ENCODE measurements at places on chromosomes 4 and X.

DNA sequence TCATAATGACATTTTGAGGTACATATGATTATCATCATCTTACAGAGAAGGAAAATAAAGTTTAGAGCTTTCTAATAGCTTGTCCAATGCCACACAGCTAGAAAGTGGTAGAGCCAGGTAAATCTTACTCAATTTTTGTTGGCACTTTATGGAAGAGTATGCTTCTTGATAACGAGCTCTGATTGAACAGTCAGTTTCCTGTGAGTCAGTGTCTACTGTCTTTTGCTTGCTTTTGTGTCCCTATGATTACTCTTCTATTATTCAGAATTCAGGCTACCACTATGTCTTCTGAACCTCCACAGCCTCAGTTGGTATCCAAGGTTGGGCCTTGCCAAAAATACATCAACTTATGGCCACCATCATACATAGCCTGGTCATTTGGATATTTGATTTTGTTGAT lies 2.6 kb downstream of the FAAH2 start:
- no peak for DNase-seq

- DNase-seq: no peak
These were observed 1114.5 kb upstream of the LCORL start for GRCh38 chr4:19135895-19136633.

DNA sequence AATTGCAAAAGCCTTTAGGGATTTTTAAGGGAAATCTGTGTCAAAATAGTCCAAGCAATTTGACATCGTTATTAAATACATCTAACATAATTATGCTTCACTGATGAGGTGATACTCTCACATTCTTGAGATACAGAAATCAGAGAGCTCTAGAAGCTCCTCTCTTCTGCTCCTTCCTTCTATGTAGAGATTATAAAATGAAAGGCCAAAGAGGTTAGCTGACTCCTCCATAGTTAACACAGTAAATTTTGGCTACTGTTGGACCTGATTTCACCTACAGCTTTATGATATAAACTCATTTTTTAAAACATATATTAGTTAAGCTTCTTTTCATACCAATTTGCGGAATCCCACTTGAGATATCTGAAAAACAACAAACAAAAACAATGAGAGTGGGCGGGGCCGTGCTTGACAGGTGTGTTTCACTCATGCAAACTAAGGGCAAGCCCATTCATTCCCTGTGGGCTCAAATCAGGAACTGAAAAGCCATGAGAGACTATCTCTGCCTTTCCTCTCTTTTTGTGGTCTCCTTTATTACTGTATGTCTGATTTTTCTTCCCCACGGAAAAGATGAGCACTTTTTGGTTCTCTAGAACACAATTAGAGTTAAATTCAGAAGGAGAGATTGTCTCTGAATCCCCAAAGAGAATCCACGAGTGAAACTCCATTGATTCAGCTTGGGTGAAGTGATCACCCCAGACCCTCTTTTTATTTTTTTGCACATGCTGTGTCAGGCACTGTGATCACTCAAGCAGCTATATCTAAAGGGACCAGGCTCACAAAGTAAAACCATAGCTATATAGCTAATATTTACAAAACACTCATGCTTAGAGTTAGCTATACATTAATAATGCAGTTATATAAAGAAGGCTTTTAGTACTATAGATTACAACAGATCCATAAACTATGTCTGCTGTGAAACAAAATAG lies 566.3 kb downstream of the IL15 start:
- no peak for DNase-seq

GRCh38 chrX:129706400-129707072 lies 32.2 kb upstream of the XPNPEP2 start:
- DNase-seq: no peak

DNA sequence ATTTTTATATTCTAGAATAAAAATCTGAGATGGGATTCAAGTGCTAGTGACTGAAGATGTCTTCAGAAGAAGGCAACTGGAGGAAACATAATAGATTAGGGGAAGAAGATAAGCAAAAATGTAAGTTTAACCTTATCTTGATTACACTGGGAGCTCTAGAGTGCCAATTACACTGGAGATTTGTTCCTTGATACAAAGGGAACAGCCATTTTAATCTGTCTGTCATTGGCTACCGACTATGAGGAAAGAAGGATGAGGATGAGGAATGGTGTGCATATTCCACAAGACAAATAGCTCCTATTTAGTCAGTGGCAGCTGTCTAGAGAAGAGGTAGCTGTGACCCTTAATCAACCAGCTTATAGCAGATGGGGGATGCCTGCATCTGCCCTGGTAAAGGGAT lies 1034.5 kb upstream of the IGFBP7 start:
- no peak for DNase-seq

GRCh38 chr4:48683784-48684666 lies 96.1 kb downstream of the FRYL start:
- peak; percentile 63 for DNase-seq

DNA sequence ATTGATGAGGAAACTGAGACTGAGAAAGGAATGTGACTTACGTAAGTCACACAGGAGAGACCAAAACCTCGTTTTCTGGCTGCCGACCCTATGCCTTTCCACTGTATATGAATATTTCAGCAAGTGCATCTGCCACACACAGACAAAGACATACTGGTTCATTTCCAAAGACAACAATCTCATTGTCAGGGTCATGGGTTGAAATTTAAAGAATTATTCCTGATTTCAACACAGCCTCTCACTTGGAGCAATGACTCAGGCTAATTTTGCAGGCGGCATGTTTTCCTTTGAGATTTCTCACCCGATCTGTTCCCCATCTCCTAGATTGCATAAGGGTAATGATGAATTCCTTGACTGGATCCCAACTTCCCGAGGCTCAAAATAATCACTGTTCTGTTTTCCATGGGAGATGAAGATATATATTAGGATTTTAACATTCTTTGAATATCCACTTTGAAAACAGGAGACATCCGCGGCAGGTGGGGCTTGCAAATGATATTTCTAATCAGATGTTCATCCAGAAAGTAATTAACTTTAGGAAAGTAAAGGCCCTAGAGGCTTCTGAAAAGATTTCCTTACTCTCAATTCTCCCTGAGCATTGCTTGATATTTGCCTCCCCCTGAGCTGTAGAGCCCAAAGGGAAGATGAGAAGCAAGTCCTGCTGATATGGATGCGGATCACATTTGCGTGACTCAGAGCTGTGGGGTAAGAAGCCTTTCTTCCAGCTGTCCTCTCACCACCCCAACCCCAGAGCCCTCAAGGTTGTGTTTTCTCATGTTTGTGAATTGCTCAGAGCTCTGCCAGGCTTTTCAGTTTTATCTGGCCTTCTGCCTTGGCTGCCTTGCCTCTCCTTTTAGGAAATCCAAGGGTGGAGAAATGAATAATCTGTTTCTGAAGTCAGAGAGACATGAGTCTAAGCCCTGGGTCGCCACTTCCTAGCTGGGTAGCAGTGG lies 361.1 kb upstream of the BOD1L1 start:
- no peak for DNase-seq

GRCh38 chr4:39341075-39341725 lies 25.0 kb downstream of the RFC1 start:
- DNase-seq: no peak

DNA sequence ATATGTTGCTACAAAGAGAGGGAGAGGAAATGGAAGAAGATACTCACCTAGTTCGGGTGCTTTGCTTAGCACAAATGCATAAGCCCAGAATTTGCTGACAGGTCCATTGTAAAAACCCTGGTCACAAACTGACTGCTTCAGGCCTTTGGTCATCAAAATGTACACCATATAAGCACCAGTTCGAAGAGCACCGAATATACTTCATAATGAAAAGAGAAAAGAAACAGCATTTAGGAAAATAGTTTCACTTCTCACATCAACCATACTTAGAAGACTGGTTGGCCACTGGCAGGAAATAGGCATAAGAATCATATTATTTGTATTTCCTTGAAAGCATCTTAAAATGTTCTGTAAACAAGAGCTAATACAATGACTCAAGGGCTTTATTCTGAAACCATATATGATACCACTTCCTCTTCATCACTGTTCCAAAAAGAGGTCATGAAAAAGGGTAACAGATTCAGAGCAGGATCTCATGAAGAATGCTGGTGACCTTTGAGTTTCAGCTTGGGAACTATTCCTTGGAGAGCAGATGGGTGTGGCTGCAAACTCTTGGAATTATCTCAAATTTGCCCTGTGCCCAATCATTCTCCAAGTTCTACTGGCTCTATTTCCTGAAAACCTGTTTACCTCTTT lies 138.7 kb downstream of the ELOVL6 start:
- DNase-seq: no peak

DNA sequence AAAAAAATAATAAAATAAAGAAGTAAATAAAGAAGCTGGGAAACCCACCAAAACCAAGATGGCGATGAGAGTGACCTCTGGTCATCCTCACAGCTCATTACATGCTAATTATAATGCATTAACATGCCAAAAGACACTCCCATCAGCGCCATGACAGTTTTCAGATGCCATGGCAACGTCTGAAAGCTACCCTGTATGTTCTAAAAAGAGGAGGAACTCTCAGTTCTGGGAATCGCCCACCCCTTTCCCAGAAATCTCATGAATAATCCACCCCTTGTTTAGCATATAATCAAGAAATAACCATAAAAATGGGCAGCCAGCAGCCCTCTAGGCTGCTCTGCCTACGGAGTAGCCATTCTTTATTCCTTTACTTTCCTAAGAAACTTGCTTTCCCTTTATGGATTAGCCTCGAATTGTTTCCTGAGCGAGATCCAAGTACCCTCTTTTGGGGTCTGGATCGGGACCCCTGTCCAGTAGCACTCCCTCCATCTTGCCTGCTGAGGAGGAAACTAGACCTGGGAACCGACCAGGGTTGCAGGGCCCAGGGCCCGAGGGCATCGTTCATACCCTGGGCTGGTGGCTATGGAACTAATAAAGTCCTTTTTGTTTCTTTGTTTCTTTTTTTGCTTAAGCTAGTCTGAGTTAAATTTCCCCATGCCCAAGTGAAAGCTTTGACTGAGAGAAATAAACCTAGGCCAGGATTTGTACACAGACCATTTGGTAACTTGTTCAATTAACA lies 30.9 kb downstream of the HTT-AS start:
- DNase-seq: no peak

DNA sequence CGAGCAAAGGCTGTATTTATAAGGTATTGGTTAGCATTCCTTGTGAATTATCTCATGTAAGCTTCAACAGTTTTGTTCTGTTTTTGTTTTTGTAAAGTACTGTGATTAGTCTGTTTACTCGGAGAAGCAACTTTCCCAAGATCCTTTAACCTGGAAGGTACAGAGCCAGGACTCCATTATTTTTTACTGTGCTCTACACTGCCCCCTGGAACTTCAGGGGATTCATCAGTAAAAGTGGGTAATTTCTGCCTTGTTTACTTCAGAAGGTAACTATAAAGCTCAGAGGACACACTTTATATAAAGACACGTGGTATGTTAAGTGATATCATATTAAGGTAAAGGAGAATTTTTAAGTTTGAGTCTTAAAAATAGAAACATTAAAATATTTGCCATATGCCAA lies 124.9 kb downstream of the IQCM start:
- DNase-seq: no peak

DNA sequence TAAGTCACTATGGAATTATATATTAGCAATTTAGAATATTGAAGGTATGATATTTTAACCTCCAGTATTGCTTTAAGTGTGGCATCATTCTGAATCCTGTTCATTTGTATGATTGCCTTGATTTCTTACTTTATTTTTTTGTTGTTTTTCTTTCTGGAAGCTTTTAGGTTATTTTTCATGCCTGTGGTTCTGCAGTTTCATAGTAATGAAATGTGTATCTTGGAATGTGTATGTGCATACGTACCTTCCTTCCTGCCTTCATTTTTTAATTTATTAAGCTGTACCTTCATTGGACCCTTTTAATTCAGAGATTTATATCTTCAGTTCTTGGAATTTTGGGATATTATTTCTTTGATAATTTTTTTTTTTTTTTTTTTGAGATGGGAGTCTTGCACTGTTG lies 22.1 kb downstream of the CPEB2 start:
- DNase-seq: no peak

- DNase-seq: no peak
These were observed 193.8 kb downstream of the BCOR start for GRCh38 chrX:39903937-39904336.

DNA sequence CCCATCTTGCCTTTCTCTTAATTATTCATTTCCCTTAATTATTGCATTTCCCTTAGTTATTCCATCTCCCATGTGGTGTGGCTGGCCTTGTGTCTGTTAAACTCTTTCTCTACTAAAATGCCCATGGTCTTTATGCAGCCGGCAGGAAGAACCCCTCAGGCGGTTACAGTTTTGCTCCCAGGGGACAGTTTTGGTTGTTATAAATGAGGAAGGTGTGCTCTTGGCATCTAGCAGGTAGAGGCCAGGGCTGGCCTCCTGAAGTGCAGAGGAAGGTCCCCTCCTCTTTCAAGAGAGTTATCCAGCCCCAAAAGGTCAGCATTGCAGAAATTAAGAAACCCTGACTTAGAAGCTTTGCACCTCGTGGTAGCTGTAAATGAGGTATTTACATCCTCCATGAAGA lies 18.0 kb downstream of the TBL1X start:
- no peak for DNase-seq

- DNase-seq: no peak
These were observed 3.5 kb downstream of the TMEM271 start for GRCh38 chr4:572594-572993.
